ENCODE measurements at places on chromosomes 11 and 22.

GRCh38 chr11:112437096-112437495 lies 176.4 kb upstream of the PLET1 start:
- no peak for DNase-seq

DNA sequence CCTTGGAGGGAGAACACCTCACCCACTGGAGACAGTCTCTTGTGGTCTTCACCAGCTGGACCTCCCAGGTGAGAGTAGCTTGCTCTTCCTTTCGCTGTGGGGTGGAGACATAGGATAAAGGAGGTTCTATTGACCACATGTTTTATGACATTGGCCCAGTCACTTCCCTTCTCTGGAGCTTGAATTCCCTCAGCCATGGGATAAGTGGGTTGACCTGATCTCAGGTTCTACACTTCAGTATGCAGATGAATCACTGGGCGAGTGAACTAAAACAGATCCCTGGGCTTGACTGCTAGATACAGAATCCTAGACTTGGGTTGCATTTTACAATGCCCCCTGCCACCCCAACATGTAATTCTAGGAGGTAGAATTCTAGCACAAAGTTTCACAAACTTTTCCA lies 54.8 kb upstream of the PRSS23 start:
- no peak for DNase-seq

- DNase-seq = no peak
Observed at GRCh38 chr11:131190446-131190845, 180.0 kb upstream of the NTM start.

GRCh38 chr11:11291041-11292015 lies 61.7 kb downstream of the CSNK2A3 start:
- DNase-seq = no peak

GRCh38 chr11:6631361-6631890 lies 12.2 kb upstream of the TPP1 start:
- DNase-seq = no peak

DNA sequence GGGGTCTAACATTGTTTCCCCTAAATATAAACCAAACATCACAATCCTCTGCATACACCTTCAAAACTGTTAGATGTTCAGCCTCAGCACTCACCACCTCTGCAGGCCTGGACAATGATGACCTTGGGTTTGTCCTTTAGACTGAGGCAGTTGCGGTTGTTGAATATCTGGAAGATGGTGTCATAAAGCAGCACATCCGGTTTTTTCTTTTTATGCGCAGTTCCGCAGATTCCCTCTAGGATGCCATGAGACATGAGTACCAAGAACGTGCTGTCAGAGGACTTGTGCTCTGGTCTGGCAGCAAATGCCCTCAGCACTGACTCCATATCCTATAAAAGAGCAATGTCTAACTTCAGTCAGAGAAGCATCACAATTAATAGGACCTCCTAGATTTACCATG lies 22.8 kb downstream of the CASP5 start:
- no peak for DNase-seq

GRCh38 chr11:1760351-1761109 lies 3.2 kb downstream of the CTSD start:
- DNase-seq = no peak

DNA sequence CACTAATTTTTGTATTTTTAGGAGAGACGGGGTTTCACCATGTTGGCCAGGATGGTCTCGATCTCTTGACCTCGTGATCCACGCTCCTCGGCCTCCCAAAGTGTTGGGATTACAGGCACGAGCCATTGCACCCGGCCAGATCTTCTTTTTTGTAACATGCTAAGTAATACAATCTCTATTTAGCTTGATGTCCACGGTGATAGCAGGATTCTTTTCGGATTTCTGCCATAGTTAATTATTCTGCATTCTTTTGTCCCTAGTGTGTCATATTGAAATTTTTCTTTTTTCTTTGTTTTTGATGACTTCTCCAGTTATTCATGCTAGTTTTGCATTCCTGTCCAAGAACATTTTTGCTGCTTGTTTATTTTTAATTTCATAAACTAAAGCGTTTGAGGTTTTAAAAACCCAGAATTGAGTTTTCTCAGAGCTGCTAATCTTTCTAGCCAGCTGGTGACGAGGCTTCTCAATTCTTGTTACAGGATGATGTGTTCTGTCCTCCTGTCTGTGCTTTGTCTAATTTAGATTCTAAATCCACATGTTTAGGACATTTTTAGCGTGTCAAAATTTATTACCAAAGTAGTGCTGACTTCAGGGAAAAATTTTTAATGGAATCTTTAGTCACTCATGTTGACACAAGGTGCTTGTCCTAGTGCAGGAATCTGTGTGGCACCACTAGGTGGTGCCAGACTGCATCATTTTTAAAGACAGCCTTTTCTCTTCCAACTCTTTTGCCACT lies 21.8 kb downstream of the NF2 start:
- DNase-seq = no peak

DNA sequence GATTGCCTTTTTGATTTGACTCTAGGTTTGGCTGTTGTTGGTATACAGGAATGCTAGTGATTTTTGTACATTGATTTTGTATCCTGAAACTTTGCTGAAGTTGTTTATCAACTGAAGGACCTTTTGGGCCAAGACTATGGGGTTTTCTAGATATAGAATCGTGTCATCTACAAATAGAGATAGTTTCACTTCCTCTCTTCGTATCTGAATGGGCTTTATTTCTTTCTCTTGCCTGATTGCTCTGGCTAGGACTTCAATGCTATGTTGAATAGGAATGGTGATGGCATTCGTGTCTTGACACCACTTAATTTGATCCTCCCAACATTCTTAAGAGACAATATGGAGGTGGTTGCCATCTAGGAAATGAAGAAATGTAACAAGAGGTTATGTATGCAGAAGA lies 388.1 kb upstream of the API5 start:
- DNase-seq = no peak
